Cerebellum (tissue), 4 donors: ENCODE measurements at places on chromosomes 5 and 9. TPM values are rescaled to one million over a fixed set of nuclear protein-coding genes. Genes with fewer than 3 reads are reported as not detected.

PCDHGB5 gene
- 30.8 TPM for total RNA-seq

DDX4 gene
- total RNA-seq = 0.09 TPM

ECSCR gene
- 6.1 TPM for total RNA-seq

GRXCR2 gene
- not detected for total RNA-seq

ESM1 gene
- total RNA-seq = 0.27 TPM

DNA sequence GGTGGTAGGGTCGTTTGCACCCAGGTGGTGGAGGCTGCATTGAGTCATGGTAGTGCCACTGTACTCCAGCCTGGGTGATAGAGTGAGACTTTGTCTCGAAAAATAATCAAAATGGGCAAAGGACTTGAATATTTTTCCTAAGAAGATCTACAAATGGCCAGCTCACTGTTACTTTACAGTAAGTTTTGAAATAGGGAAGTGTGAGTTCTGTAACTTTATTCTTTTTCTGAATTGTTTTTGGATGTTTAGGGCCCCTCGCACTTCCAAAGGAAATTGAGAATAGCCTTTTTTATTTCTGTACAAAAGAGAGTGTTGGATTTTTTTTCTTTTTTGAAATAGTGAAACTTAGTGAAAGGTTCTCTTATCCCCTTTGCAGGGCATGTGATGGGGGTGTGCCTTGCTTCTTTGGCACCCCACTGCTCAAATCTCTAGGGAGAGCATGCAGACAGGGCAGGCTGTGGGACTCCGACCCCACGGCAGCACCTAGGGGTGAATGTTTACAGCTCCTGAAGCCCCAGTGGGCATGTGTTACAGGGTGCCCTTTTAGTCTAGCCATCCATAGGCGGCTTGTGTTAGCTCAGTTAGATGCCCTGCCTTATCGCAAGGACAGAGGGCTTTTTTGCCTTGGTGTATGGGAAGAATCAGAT is 33.3 kb downstream of the GPBP1 start:
- no peak for DNase-seq

DNA sequence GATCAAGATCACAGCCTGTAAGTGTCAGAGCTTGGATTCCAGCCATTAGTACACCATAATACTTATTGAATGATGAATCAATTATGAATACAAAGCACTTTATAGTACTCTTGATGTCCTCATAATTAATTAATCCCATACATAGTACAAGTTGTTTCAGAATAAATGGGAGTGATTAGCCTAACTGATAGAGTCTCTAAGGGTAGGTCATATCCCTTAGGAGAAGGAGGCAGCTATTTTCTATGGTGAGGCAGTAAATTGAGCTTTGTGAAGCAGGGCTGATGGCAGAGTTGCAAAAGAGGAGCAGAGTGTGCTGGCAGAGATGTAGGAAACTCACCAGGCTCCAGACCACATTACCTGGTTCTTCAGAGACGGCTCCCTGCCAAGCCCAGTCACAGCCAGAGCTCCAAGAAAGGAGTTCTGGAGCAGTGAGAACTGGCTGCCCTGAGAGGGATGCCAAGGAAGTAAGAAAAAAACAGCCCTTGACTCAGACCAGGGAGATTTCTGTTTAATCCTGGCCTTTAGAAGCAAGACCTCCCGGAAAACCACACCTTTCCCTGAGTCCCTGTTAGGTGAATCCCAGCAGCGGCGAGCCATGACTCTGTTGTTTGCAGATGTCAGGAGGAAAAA is 112.9 kb downstream of the SH3TC2 start:
- peak; percentile 75 for DNase-seq

- no peak for DNase-seq
These were observed 5.6 kb upstream of the IER5L start for GRCh38 chr9:129183495-129184218.

- DNase-seq = no peak
These were observed 461.3 kb downstream of the EBF1 start for GRCh38 chr5:158638396-158638795.

- DNase-seq = no peak
These were observed 34.0 kb downstream of the RXRA start for GRCh38 chr9:134360180-134360759.

GRCh38 chr5:173829826-173830225 is 58.3 kb upstream of the CPEB4 start:
- DNase-seq = no peak

DNA sequence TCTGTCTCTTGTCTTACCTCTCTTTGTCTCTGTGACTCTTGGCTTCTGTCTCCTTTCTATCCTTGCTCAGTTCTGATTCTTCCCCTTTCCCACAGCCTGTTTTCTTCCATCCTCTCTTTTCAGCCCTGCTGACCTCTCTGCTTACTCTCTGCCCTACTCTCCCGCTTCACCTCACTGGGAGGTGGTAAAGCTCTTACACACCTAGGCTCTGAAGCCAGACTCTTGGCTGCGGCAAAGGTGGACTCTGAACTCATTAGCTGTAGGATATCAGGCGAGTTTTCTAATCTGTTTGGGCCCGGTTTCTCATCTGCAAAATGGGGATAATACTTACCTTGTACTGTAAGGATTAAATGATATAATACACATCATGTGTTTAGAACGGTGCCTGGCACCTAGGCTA is 11.1 kb downstream of the PCDH1 start:
- no peak for DNase-seq

DNA sequence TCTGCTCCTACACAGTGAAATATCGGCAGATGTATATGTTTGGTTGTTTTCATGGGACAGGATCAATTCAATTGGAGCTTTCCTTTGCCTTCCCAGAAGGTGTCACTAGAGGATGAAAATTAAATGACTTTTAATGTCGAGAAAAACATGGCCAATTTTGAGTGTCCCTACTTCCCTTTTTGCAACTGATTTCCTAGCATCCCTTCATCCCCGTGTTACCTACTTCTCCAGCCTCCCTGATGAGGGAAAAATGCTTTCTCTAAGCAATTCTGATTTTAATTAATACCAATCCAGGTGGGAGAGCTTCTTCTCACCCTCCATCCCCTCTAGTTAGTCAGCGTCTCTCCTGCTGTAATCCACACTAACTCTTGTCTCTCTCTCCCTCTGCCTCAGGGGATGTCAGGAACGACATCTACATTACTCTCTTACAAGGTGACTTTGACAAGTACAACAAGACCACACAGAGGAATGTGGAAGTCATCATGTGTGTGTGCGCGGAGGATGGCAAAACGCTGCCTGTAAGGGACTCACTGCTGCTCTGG is 64.9 kb downstream of the DOCK2 start:
- DNase-seq = peak; percentile 4

DNA sequence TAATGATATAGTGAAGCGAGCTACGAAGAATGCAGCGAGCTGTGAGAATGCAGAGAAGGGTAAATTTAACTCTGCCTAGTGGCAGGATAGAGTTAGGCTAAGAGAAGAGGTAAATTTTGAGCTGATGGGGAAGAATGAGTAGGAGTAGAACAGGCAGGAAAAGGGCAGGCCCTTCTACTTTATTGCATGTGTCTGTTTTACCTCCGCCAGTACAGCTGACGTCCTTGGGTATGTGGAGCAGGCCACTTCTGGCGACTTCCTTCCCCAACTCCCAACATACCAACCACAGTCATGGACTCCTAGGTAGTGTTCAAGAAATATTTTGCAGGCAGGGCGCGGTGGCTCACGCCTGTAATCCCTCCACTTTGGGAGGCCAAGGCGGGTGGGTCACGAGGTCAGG is 37.9 kb upstream of the PIK3R1 start:
- no peak for DNase-seq

DNA sequence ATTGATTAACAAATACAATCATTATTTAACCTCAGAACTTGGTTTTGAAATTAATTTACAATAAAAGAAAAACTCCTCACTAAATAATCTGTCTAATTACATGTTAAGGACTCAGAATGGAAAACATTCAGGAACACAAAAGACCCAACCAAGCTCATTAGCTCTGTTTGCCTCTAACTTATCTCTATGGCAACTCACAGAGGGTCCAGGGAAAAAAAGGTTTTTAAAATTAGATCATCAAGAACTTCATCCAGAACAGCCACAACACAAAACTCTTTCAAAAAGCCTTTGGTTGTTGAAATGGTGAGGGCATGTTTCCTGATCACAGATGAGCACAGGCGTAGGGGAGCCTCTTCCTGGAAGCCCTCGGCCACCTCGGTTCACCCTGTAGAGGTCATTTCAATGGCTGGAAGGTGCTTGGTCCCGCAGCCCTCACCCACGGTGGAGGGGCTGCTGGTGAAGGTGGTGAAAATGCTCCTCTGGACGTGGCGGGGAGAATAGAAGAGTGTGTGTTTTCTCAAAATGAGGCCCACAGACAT is 17.2 kb upstream of the TCF7 start:
- DNase-seq = no peak

GRCh38 chr5:35971878-35972210 is 19.3 kb downstream of the UGT3A1 start:
- DNase-seq = no peak

DNA sequence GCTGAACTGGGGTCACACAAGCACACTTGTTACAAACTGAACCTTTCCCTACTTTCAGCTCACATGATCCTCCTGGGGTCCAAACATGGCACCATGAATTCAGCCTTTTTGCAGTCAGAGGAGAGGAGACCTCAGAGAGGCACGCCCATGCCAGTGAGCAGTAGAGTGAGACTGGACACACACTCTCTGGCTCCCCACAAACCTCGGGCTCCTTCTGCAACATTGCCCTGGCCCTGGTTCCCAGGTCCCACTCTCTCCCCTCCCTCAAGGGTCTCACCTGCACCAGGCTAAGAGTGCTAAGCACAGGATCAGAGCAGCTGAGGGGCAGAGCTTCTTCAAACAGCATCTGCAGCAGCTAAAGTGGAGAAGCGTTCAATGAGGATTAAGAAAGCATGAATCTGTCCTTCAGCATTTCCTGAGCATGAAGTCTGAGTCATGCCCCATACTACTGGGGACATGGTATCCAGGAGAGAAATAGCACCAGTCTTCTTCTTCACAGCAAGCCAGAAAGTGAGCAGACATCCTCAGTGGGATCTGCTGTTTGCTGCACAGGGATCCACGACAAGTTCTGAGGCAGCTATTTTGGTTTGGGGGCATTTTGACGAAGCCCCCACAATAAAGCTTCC is 27.2 kb downstream of the SLC35A4 start:
- DNase-seq = no peak
